ENCODE measurements at places on chromosomes 5 and 9.

DNA sequence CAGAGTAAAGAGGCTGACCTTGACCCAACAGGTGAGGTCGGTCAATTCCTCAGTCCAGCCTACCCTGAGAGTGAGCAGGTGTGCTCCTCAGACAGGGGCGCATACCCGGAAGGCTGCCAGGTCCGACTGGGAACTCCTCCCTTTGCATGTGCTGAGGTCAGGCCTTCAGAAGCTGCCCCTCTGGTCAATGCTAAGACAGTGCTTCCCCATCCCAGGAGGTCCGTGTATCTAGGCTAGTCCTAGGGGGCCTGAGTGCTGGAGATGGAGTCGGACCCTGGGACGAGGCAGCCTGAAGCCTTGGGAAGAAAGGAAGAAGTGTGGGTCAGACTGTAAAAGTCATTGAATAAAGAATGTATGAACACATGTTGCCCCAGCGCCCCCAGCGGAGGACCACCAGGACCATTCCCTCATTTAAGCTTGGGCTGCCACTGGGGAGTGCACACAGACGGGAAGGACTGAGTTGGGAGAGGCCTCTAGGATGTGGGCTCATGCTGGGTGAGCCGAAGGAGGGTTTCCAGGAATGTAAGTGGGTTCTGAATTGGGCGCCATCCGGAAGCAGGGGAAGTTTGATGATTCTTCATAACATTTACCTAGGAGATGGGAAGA lies 41.0 kb upstream of the GFPT2 start:
- no peak for DNase-seq

- no peak for DNase-seq
These were observed 297.3 kb upstream of the RIOK2 start for GRCh38 chr5:97480313-97480712.

DNA sequence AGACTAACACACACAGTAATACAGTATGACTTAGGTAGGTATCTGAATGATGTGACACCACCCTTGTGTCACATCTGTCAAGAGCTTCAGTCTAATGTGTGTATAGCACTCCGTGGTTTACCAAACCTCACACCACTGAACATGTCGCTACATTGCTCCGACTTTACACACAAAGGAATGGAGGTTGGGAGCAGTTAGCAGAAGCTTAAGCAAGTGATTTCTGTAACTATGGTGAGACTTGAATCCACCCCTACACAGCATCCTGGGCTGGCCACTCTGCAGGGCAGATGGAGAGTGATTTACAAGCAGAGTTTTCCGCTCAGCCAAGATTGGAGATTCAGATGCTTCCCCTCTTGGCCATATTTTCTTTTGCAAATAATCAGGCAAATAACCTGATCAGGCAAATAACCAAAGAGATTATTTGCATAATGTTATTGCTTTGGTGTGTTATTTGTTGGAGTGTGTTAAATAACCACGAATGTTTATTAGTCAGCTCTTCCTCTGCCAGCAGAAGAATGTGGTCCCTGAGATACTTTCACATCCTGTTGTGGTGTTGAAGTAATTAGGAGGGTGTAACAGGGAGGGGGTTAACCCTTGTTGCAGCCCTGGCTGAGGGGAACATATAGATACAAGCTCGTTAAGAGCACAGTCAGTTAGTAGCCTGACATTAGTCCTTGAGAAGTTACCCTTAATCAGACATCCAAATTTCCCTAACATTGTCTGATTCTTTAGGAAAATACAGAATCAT lies 92.8 kb downstream of the SNX18 start:
- no peak for DNase-seq

DNA sequence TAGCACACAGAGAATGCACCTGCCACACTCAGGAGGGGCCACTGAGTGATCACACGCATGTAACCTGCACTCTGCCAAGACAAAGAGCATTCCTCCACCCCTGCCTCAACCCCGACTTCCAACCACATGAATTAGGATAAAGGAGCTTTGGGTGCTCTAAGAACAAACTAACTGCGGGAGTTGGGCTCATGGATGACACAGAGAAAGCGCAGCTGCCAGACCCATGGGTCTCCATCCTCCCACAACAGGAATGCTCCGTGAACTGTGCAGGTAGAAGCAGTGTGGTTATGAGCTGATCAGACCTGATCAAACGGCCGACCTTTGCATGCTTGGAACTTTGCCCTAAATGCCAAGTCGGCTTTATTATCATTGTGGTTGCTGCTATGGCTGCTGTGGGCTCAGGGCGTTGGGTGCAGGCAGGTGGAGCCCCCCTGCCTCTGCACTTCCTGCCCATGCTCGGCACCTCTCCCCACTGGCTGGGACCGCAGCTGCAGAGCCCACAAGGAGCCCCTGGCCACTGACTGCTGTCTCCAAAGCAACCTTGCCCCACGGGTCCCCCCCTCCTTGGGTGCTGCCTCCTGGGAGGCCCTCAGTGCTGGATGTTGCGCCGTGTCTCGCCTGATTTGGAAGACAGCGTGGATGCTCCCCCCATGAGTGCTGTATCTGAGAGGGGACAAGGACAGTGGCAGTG lies 2.6 kb upstream of the SLC6A3 start:
- DNase-seq = no peak

DNA sequence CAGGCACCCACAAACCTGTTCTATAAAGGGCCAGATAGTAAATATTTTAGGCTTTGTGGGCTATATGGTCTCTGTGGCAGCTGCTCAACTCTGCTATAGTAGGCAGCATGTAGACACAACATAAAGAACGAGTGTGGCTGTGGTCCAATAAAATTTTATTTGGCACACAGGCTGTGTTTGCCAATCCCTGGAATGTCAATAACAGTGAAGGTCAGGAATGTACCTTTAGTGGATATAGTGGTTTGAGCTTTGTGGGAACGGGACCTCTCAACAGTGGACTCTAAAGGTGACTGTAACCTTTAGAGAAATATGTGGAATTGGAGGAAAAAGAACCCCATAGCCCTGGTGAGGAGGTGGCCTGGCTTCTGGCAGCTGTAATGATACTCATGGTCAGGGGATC lies 145.2 kb downstream of the MAST4 start:
- no peak for DNase-seq

All from activated T-cell treated with anti-CD3 and anti-CD28 coated beads, Interleukin-2, amount 50 U/mL, for 4 hours (primary cell).